ENCODE measurements at places on chromosomes 3 and 15. TPM values are rescaled to one million over a fixed set of nuclear protein-coding genes. Genes with fewer than 3 reads are reported as not detected.

SERINC4 gene
- not detected for total RNA-seq

LRRN1 gene
- 0.65 TPM for total RNA-seq

PLSCR5 gene
- not detected for total RNA-seq

GPR160 gene
- 1.7 TPM for total RNA-seq

GREM1 gene
- total RNA-seq, result 283 TPM
